ENCODE measurements at places on chromosomes 7 and 10.
A peak's percentile ranks its signal among the peaks of the same experiment; 100 is the strongest.

GRCh38 chr10:28587270-28587969, 54.5 kb downstream of the WAC start:
- DNase-seq: no peak

DNA sequence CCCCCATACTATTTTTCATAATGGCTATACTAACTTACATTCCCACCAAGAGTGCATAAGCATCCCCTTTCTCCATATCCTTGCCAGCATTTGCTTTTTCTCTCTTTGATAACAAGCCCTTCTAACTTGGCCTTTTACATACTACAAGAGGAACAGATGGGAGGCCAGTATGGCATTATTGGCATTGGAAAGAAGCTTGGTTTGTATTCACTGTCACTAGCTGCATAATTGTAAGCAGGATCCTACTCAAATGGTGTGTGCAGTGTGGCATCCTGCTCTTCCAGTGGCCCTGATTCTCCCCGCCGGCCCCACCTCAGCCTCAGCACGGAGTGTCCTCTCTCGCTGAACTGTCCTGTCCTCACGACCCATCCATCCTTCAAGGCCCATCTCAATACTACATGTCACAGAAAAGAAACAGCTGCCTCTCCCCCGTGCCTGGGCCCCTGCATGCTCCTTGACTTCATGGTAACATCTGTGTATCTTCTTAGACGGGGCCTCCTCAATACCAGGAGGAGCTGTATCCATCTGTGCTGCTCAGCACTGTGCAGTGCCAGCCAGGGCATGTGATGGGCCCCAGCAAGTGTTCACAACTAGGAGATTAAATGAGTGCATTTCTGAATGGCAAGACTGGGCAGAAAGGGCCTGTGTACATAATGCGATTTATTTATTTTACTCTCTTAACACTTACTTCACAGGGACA, 205.2 kb downstream of the COBL start:
- no peak for DNase-seq

DNA sequence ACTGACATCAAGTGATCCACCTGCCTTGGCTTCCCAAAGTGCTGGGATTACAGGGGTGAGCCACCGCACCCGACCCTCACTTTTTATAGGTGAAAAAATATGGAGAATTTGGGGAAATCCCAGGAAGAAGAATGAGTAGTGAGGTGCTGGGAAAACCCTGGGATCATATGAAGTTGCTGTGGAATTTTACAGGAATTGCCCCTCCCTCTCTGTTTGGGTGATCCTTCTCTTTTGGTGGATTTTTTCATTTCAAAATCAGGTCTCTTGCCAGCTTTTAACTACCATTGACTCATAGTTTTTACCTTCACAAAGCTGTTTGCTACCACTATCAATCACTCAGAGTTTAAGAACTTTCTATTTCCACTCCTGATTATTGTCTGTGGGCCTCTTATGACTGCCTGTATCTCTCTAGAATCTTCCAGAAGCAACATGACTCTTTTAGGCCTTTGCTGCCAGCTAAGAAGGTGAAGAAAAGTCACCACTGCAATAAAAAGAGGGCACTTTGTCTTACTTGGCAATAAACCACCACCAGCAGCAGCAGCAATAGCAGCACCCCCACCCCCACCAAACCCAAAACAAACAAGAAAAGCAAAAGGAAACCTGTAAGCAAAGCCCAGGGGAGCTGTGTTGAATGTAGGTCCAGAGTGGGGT, 4.0 kb upstream of the GIMAP8 start:
- DNase-seq: no peak

DNA sequence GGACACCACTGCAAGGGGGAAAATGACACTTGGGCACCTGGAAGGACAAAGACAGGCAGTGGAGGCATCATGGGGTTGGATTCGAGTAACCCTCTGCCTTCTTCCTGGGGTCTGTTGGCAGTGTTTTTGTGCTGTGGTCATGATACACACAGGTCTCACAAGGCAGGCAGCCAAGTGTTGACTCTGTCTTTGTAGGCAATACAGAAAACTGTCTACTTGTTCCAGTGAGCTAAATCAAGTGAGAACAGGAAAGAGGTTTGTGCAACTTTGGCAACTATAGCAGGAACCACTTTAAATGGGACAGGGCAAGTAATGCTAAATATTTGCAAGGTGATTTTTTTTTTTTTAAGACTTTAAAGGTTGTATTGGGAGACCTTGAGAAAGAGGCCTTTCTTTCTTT, 578.6 kb upstream of the GALNT17 start:
- peak; percentile 13 for DNase-seq

DNA sequence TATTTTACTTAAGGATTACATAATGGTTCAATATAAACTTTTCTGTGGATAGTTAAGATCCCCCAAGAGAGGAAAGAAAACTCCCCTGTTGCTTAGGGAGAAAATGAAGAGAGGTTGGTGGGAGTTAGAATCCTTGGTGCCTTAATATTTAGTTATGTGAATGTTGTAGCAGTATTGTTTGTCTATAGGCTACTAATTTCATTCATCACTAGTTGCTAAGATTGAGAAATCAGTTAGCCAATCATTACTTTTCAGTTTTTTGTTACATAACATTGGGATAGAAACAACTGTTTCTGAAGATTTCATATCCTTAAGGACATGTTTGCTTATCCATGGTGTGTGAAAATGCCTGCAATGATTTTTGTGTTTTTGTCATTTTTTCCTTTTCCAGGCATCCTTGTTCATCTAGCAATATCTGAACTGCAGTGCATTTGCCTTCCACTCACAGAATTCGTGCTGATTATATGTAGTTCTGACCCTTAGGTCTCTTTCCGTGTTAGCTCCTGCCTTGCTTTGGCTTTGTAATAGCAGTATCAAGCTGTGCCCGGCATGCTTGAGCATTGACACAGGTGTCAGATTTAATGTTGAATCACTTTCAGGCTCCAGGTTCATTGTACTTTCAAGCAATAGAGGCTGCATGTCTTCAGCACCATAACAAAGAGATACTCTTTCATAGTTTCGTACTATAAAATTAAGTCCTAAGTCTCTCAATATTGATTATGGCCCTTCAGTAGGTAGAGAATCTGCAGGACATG, 85.0 kb downstream of the PODXL start:
- DNase-seq: no peak

GRCh38 chr10:56123247-56123646, 237.8 kb downstream of the ZWINT start:
- DNase-seq: no peak

GRCh38 chr10:91745090-91745831, 53.0 kb upstream of the TNKS2 start:
- DNase-seq: no peak

- DNase-seq: no peak
Observed at GRCh38 chr10:1607466-1607865, 129.9 kb downstream of the ADARB2 start.

GRCh38 chr10:43204042-43204942, 62.6 kb downstream of the RASGEF1A start:
- no peak for DNase-seq

GRCh38 chr10:18684953-18685352, 25.7 kb downstream of the ARL5B start:
- DNase-seq: no peak

DNA sequence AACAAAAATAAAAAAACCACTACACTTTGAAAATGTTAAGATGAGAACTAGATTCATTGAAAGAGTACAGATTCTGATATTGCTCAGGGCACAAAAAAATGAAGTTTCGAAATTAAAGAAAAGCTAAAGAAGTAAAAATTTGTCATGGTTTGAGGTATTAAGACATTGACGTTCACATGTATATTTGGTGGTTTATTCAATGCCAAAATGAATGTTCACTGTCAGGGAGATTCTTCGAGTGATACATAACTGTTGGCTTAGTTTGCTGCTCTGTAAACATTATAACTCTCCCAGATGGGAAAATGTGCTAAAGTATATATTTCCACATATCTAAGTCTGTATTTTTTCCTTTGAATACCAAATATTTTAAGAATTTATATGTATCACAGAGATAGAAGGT, 345.0 kb downstream of the SEMA3D start:
- no peak for DNase-seq

- DNase-seq: no peak
Observed at GRCh38 chr7:97959046-97959445, 30.9 kb downstream of the OCM2 start.

DNA sequence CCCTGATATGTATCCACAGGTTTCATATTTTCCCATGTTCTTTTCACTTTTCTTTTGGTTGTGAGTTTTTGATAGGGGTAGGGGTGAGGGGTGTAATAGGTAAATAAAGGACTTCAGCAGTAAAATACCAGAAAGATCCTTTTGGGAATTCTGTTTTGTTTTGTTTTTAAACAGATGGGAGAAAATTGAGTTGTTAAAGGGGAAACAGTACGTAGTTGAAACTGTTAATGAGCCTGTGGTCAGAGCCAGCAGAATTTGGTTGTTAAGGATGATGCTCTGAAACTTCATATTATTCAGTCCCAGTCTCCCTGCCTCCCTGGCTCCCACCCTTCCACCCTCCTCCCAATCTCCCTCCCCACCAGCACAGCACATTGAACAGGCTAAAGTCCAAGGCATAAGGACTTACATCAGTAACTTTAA, 195.9 kb downstream of the CREB5 start:
- no peak for DNase-seq

DNA sequence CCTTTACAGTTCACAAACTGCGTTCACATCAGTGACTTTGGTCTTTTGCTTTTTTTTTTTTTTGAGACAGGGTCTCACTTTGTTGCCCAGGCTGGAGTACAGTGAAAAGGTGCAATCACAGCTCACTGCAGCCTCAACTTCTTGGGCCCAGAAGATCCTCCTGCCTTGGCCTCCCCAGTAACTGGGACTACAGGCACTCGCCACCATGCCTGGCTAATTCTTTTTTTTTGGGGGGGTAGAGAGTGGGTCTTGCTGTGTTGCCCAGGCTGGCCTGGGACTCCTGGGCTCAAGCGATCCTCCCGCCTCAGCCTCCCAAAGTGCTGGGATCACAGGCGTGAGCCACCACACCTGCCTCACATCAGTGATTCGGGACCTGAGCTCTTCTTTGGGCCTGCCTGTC, 35.7 kb upstream of the UNCX start:
- DNase-seq: no peak

- no peak for DNase-seq
Observed at GRCh38 chr7:130421684-130422083, 19.1 kb downstream of the CEP41 start.

GRCh38 chr7:50552921-50553320, 12.3 kb downstream of the DDC start:
- no peak for DNase-seq

DNA sequence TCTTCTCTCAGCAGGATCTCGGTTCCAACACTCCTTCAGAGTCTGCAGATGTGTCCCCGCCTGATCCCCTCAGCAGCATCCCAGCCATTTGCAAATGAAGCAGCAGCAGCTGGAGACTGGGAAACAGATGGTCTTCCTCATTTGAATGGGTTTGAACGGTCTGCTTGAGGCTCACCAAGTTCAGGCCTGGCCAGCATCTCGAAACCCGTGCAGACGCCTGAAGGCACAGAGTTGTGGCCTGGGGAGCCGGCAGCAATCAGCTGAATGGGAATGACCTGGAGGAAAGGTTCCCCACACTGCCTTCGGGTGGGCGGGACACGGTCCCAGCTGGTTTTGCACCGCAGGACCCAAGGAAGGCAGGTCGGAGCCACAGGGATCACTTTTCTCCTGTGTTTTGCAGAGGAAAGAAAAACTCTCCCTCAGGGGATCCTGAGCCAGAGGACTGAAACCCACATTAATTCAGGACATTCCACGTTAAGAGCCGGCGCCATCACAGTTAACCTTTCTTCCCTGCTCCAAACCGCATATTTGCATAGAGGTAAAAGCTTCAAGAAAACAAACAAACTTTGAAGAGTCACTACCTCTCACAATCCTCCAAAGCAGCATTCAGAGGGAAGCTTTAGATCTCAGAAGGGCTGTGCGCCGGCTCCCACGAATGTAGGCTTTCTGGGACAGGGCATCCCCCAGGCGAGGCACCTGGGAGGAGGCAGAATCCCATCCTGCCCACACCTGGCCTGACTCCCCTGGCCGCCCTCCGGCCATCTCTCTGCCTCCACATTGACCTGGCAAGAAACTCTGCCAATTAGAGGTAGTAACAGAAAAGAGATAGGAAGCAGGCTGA, 17.7 kb downstream of the FGFR2 start:
- DNase-seq: no peak

GRCh38 chr7:53022893-53023292, 12.5 kb upstream of the POM121L12 start:
- DNase-seq: no peak

GRCh38 chr7:151372612-151373265, 31.1 kb downstream of the NUB1 start:
- DNase-seq: no peak

GRCh38 chr7:55405856-55406541, 40.9 kb downstream of the LANCL2 start:
- DNase-seq: no peak

GRCh38 chr7:55572378-55573233, at the start of gene VOPP1:
Gene VOPP1 (minus strand): TSS chr7:55572502. CDS start chr7:55572324, 178 bp downstream.
- no peak for DNase-seq

DNA sequence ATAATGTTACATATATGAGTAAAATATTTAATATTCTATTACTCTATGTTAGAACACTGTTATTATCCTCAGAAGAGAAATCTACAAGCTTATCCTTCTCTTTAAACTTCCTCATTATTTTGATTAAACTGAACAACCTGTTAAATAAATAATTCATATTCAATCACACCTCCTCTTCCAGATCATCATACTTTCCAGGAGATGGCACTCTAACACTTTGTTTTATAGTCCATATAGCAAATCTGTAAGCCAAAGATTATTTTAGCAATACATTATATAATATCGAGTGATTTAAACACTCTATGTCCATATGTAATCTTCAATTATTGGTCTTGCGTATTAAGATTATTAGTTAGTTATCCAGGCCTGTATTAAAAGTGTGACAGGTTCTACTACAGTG, 694.1 kb downstream of the ANKRD7 start:
- DNase-seq: no peak

DNA sequence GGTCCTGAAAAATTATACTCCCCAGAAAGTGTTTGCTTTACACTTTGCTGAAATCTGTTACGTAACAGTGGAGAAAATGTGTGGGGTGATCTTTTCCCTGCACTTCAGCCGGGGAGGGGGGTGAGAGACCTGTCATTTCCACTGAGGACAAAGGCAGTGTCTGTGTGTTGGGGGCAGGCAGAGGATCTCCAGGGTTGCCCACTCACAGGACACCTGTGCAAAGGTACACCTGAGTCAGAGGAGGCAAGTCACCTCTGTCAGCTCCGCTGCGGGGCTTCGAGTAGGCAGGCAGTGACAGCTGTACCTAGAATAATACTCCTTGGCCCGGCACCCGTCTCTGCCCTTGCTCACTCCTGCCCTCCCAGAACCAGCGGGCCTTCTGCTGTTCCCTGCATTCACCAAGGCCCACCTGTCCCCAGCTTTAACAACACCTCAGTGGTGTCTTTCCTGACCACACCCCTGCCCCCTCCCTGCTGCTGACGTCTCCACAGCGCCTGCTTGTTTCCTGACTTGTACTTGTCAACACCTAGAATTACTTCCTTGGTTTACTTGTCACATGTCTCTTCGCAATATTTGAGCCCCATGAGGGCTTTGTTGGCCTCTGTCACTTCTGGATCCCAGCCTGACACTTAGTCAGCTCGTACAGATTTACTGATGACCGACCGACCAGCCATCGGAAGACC, 159.2 kb downstream of the NEURL1 start:
- DNase-seq: no peak
